GOT3 (cell line): ENCODE measurements at places on chromosomes 16 and 17.

DNA sequence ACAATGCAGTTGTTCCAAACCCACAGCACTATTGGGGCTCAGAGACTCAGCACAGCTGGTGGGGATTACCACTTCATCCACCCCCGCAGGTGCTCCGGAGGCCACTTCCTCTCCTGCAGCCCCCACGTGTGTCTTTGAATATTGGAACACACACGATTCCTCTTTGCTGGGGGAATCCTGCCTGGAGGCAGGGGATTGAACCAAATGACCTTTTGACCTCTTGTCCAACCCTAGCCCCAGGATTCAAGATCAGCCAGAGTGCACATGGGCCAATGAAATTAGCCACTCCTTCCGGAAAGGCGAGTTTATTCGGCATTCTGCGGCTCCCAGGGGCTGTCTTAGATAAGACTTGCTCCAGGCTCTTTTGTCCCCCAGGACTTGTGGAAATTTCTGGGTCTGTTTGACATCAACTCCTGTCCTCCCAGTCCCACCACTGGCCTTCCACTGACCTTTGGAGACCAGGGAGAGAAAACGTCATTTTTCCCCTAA lies 350.2 kb downstream of the FOXL1 start:
- DNase-seq = no peak

GRCh38 chr16:72083778-72084404 lies 9.5 kb downstream of the TXNL4B start:
- DNase-seq = no peak

- DNase-seq = no peak
These were observed 34.4 kb upstream of the CDRT4 start for GRCh38 chr17:15501793-15502192.

DNA sequence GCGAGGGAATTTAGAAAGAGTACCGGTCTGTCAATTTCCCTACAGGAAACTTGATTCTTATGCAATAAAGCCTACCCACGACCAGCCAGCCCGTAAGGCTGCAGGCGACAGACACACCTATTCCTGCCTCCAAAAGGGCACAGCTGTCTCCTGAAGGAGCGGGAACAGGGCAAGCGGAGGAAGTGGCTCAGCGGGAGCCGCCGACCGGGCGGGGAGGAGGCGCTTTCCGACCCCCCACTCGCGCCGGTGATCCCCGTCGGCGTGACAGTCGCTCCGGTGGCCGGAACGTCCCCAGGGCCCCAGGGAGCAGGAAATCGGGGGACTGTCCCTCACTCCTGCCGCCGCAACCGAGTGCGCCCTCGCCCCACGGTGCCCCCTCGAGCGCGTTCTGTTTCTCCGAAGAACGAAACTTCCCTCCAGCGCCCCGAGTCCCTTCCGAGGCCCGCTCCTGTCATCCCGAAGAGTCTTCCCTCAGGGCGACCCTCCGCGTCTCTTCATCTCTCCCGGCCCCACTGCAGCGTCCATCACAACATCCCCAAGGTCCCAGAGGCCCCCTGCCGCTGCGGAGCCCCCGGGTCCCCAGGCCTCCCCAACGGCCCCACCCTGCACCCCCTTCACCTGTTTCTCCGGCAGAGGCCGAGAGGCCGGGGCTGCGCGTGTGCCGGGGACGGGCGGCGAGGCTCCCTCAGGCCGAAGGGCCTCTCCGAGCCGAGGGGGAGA lies 421 bp downstream of the STAT3 start:
- DNase-seq = no peak

DNA sequence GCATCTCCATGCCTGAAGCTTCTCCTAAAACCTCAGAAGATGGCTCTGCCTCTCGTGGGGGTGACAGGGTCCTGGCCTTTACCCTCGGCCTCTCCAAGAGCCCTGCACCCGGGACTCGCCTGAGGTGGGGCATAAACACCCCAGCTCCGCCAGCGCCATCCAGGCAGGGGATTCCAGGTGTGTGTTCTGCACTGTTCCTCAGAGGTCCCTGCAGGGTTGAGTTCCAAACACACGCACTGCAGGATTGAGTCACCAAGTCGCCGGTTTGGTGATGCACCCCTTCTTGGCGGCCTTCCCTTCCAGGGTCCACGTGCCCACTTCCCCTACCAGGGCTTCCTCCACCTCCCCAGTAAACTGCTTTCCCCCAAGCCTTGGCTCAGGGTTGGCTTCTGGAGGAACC lies 40.0 kb upstream of the RBFOX3 start:
- no peak for DNase-seq

- no peak for DNase-seq
These were observed 19.3 kb upstream of the RBFOX3 start for GRCh38 chr17:79630126-79630525.

GRCh38 chr17:15431196-15431595 lies 36.2 kb downstream of the CDRT4 start:
- DNase-seq = no peak

- no peak for DNase-seq
These were observed 18.5 kb downstream of the CCL8 start for GRCh38 chr17:34337701-34338100.

DNA sequence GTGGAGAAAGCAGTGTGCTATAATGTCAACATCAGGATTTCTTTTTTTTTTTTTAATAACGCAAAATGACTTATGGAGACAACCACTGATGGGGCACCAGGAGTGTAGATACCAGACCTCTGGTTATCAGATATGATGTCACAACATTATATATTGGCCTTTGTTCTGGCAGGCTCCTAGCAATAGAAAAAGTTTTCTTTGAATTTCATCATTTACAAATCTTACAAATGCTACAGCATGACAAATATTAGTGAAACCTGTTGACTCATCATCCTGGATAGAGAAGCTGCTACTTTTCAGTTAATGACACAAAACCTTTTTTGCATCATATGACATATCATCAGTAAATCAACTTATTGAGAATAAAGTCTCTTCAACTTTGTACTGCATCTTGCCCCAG lies 6.1 kb downstream of the THUMPD1 start:
- no peak for DNase-seq

- DNase-seq = no peak
These were observed 953.9 kb downstream of the CDH11 start for GRCh38 chr16:64167936-64168335.

DNA sequence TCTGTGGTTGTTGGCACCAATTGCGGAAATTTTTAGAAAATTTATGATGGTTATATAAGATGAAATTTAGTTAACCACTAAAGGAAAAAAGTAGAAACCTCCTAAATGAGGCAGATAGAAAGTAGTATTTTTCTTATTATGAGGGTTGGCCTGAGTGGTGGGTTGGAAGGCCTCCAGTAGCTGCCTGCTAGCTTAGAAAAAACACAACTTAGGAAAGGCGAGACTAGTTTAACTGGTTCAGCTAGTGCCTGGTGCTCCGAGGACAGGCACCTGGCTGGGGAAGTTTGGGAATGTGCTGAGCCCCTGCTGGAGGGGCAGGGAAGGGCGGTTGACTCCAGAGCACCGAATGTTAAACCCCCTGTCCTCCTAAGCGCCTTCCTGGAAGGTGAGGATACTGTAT lies 19.9 kb downstream of the LDHD start:
- DNase-seq = no peak

DNA sequence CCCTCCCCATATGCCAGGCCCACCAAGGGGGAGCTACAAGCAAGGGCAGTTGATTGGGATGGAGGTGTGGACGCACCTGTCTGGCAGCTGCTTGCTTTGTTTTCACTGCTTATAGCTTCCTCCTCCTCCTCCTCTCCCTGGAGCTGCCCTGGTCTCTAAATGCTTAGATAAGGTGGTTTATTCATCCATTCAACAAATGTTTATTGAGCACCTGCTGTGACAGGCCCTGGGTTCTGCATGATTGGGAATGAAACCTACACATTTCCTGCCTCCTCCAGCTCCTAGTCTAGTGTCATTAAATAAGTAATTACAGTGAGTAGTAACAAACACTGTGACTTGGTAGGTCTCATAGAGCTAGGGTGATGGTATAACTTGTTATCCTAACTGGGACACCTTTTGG lies 17.4 kb upstream of the MAP3K14 start:
- DNase-seq = no peak

GRCh38 chr17:74713171-74713755 lies 540 bp upstream of the CD300LF start:
- no peak for DNase-seq

DNA sequence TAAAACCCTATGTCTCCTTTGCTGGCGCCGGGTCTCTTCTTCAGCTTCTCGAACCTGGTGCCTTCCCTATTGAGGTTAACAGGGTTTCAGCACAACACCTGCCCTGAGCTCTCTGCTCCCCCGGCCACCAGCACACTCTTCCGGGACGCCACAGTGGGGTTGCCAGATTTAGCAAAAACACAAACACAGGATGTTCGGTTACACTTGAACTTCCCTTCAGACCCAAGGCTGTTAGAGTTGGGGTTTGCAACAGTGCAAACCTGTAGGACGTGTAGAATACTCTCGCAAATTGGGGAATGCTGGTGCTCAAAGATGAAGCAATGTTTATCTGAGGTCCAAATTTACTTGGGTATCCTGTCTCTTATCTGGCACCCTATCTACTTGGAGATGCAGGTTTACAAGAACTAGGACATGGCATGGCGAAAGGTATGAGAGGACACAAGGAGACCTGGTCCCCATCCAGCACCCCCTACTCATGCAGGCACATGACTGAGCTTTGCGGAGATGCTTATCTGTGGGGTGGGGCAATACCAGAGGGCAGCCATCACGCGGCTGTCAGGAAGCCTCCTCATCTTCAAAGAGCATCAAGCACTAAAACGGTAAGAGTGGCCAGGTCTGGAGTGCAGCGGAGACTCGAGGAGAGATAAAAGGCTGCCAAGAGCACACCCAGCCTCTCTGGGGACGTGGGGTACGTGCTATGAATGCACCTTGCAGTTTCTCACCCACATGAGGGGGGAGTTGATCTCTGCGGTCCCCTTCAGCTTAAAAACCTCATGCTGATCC lies 52.8 kb downstream of the SDK2 start:
- no peak for DNase-seq

DNA sequence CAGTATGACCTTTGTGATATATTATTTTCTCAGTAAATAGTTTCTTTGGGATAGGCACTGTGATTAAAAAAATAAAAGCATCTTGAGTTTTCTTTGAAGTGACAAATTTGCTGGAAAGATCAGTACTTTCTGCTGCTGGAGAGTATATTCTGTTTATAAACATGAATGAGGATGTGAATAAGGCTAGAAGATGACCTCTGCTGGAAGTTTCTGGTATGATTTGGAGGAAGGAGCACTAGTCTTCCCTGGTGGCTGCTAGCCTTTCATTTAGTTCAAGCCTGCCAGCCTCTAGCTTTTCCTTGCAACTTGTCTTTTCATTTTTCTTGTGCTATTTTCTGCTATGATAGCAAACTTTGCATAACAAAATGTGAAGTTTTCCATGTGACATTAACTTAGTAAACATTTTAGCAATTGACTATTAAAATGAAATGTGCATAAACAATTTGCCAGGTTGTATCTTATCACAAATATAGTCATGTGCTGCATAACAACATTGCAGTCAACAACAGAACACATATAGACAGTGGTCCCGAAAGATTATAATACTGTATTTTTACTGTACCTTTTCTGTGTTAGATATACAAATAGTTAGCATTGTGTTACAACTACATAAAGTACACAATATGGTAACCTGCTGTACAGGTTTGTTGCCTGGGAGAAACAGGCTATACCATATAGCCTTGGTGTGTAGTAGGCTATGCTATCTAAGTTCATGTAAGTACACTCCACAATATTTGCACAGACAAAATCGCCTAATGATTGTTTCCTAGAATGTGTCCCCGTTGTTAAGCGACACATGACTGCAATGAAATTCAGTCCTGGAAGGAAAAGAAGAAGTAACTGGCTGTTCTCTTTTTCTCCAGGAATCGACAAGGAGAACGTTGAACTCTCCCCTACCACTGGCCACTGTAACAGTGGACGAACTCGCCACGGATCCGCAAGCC lies 18.1 kb upstream of the RAB11FIP4 start:
- DNase-seq = no peak

- no peak for DNase-seq
These were observed 30.4 kb upstream of the SSTR5 start for GRCh38 chr16:1042049-1042744.

- DNase-seq = no peak
These were observed 31.5 kb upstream of the ASGR2 start for GRCh38 chr17:7146115-7146514.

- DNase-seq = no peak
These were observed 14.9 kb upstream of the SPOP start for GRCh38 chr17:49692751-49693150.

GRCh38 chr16:6019490-6019991 lies 921.9 kb upstream of the EEF2KMT start:
- DNase-seq = no peak

DNA sequence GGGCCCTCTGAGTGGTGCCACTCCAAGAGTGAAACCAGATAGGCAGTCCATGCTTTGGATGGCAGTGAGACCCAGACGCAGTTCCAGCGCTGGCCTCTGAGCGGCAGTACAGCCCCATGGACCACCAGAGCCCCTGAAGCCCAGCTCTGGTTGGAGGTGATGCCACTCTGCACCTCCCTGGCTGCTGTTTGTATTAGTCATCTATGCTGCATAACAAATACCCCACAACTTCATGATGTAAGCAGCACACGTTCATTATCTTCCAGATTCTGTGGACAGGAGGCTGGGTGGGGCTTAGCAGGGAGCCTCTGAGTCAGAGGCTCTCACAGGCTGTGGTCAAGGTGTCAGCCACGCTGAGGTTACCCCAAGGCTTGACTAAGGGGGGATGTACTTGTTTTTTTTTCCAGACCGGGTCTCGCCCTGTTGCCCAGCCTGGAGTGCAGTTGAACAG lies 5.1 kb upstream of the NME4 start:
- DNase-seq = peak; percentile 15

DNA sequence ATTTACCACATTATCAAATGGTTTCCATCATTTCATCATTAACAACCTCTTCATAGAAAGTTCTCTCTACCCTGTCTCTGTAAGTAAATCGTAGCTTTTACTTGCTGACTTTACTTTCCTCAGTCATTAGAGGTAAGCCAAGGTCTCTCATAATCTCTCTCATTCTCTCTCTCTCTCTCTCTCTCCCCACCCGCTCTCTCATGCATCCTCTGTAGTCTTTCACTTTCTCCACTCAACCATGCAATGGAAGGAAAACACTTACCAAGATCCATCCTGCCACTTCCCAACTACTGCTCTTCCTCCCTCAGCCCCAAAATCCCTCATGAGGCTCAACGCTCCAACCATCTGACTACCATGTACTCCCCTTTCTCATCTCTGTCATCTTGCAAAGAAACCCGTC lies 6.1 kb downstream of the CEP112 start:
- no peak for DNase-seq

- no peak for DNase-seq
These were observed 43.6 kb downstream of the MYH13 start for GRCh38 chr17:10328971-10329923.
